ENCODE measurements at places on chromosomes 2 and 18.

DNA sequence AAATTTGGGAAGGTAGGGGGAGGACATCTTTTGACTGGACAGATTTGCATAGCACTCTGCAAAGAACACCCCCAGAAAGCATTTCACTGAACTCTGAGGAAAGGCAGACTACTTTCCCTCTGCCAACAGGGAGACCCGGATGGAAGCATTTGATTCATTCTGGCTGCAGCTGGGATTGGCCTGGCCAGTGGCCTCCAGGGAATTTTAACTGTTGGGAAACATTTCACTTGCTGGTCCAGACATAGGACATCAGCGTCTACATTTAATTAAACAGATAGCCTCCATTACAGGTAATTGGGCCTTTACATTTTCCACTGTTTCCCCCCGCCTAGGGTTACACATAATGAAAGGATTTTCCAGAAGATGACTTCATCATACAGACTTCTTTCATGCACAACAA is 92.8 kb downstream of the MARCHF4 start:
- no peak for DNase-seq

DNA sequence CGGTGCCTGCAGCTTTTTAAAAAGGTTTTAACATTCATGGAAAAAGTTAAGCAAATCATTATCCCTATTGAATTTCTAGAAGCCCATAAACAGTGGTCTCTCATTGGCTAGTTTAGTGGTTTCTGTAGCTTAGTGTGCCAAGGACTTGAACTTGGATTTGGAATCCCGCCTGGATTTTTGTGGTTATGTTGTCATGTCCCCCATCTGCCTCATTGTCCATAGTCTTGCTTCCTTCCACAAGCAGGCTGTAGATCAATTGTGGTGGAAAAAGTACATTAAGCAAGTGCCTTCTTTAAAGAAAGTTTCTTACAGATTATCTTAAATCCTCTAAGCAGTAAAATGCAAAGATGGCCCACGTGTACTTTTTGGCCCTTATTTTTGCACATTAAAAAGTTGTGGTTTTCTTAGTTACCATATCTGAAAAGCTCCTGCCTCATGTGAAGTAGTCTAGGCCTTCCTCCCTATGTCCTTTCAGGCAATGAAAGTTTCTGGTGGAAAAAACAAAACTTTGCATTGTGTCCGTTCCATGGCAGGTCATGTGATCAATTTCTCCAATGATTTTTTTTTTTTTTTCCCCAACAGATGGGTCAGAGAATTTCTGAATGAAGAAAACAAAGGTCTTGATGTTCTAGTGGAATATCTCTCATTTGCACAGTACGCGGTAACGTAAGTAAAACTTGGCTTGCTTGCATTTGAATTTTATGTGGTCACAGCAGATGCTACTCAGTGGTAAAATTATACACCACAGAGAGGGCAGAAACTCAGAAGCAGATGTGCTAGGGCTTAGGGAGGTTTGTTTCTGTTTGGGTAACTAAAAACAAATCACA is 158.9 kb downstream of the PRPF40A start:
- DNase-seq: no peak

DNA sequence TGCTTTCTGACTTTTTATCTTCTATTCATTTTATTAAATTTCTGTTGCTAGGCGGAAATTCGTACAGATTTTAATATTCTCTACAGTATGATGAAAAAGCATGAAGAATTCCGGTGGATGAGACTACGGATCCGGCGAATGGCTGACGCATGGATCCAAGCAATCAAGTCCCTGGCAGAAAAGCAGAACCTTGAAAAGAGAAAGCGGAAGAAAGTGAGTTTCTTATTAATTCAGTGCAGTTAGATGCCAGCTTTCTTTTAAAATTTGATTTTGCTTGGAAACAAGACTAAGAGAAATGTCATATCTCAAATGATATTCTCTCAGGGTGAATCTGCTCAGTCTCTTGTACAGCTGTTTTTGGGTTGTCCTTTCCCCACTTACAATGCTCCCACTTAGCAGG is 84.3 kb downstream of the MGAT5 start:
- DNase-seq: no peak

GRCh38 chr18:3578621-3579020 is 128.6 kb downstream of the TGIF1 start:
- no peak for DNase-seq

- no peak for DNase-seq
These were observed 33.1 kb upstream of the MBP start for GRCh38 chr18:77165503-77166188.

DNA sequence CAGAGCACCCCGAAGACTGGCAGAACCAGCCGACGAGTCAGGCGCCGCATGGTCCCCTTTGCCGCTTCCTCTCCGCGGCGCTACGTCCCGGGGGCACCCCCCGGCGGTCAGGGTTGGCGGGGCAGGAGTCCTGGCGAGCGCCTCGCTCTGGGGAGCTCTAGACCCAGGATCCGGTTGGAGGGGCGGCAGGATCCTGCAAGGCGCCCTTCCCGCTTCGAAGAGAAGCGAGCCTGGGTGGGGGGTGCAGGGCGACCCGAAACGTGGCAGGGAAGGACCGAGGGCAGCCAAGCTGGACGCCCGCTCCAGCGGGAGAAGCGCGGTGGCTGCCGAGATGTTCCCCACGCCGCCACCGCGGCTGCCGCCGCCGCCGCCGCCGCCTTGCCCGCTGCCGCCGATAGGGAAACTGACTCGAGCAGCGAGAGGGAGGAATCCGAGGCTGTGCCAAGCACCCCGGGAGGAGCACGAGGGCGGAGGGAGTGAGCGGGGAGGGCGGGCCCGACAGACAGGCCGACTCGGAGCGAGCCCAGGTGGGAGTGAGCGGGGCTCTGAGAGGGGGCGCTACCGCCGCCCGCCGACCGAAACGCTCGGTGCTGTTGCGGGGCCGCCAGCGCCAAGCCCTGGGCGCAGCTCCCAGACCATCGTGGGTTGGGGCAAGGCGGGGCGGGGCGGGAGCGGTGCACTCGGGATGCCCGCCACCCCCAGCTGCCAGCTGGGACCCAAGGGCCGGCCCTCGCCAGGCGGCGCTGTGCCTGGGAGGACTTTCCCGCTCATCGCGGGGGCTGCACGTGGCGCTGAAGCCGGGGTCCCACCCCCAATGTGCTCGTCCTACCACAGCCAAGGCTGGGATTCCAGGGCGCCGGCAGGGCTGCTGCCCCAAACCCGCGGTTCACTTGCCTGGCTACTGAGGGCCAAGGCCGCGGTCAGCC is at the start of gene GALNT14:
Gene GALNT14 (minus strand): TSS at position 404 of the 926 bp plus-strand sequence. CDS start 354 bp downstream, at position 50.
- no peak for DNase-seq

DNA sequence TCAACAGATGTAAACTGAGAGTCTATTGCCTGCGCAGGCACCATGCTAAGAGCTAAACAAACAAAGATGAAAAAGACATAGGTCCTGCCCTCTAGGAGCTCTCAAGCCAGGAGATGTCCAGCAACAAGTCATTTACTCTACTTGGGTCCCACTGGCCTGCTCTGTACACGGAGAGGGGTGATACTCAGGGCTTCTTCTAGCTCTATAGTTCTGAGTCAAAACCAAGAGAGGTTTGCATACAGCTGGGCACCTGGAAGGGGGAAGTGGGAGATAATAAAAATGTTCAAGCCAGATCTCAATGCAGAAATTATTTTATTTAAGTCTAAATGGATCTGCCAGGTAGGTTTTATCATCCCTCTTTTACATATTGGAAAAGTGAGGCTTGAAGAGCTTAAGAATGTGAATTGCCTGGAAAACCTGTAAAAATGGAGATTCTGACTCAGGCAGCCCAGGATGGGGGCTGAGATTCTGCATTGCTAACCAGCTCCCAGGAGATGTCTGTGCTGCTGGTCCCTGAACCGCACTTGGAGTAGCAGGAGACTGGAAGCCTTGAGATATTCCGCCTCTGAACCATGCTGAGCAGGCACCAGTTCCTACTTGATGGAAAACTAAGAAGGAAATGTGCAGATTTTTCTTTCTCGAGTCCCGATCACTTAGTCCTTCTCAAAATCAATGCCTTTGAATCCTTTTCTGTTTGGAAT is 201.1 kb downstream of the PRKCE start:
- DNase-seq: no peak

- no peak for DNase-seq
These were observed 73.9 kb downstream of the NDUFA10 start for GRCh38 chr2:239951129-239951734.

DNA sequence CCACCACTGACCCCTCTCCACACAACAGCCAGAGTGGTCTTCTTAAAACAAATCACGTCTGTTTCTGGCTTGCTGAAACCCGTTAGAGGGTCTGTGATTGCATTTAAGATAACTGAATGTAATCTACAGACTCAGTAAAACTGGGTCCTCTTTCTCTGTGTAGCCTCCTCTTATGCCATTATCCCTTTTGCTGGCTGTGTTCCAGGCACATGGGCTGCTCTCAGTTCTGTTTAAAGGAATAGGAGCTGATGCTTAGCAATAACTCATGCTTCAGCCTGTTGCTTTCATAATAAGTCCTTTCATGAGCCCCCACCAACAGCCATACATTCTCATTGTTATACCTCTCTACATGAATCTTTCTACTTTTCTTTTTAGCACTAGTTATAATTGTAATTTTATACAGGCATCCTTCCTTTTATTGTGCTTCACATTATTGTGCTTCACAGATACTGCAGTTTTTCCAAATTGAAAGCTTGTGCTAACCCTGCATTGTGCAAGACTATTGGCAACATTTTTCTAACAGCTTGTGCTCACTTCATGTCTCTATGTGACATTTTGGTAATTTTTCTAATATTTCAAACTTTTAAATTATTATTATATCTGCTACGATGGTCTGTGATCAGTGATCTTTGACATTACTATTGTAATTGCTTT is 782.6 kb downstream of the MBD2 start:
- no peak for DNase-seq

DNA sequence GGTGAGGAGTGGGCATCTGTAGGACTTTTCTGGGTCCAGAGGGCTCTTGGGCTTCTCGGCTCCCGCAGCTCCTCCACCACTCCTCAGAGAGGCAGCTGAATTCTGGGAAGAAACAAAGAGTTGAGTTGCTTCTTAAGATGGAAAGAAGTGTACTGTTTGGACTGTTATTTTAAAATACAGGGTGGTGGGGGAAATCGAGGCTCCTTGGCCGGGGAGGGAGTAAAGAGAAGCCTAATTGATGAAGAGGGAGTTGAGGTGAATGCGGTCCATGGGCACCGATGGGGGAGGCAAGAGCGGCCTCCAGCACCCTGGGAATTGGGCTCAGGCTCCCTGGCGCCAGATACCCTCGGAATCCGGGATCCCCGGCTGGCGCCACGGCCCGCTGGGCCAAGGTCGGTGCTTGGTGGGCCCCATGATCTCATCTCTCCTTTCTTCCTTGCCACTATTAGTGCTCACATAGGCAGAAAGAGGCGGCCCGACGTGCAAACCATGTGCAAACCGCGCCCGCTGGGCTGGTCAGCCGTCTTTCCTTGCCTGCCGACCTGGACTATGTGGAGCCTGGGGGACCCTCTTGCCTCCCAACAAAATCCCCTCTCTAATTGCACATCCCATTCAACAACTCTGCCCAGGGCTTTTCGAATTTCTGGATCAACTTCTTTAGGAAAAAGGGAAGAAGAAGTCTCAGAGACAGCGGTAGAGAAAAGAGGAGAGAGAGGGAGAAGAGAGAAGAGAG is 604 bp upstream of the SIX3 start:
- no peak for DNase-seq

- no peak for DNase-seq
These were observed 53.1 kb downstream of the CTDP1 start for GRCh38 chr18:79732721-79733025.

DNA sequence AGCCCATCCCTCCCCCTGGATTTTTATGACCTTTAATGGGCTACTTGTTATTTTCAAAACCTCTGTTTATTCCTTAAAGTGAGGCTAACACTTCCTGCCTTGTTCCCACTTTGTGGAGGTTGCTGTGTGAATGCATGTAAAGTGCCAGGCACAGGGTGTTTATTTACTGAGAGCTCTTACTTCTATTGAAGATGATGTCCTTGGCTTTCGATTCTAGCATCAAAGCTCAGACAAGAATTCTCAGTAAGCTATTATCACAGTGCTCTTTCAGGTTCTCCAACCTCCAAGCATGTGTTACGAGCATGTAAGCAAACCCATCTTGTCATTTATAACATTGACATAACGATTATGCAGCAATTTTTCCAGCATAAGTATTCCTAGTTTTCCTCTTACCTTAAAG is 44.2 kb downstream of the DPYSL5 start:
- DNase-seq: no peak

DNA sequence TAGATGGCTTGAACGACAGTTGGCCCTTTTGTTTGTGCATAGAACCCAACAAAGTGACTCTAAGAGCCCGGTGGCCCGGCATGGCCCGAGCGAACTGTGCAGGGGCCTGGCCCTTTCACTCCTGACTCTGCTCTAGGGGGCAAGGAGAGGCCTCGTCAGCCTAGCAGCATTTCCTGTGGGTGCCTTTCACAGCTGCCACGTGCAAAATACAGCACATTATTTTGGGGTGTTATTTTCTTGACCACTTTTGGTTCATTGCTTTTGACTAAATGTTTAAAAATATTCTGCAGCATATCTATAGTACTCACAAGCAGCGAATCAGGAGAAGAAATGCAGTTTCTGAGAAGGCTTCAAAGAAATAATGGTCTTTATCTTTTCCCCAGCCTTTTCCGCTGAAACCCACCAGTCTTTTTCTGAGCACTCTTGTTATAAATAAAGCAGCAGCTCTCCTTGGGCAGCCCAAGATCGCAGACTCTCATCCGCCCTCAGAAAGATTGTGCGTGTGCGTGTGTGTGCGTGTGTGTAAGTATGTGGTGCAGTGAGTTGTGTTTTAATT is 31.3 kb downstream of the DGKD start:
- no peak for DNase-seq

- DNase-seq: no peak
These were observed 165.6 kb upstream of the SERTAD2 start for GRCh38 chr2:64819361-64819760.

DNA sequence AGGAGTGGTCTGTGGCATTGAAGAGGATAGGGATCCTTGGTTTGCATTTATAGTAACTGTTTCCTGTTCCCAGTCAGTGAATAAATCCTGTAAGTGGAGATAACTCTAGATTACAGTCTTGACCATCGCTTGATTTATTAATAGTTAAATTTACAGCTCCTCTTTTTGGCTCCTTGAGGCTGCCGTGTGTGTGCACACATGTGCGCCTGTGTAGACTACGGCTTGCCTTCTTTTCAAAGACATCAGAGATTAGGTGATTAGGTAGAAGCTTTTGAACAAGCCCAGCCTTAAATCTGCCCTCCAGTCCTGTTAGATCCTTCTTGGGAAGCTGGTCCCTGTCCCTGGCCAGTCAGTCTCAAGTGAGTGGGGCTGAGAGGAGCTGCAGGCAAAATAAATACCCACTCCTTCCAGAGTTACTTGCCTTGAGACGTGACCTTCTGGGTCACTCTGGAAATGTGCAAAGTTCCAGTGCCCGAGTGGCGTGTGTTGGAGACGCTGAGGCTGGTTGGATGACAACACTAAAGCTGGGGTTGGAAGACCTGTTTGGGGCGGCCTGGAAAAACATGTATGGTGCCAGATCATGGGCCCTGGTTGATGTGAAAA is 32.0 kb downstream of the TCF7L1 start:
- DNase-seq: no peak

GRCh38 chr2:37441055-37441454 is 96.6 kb downstream of the QPCT start:
- DNase-seq: no peak

DNA sequence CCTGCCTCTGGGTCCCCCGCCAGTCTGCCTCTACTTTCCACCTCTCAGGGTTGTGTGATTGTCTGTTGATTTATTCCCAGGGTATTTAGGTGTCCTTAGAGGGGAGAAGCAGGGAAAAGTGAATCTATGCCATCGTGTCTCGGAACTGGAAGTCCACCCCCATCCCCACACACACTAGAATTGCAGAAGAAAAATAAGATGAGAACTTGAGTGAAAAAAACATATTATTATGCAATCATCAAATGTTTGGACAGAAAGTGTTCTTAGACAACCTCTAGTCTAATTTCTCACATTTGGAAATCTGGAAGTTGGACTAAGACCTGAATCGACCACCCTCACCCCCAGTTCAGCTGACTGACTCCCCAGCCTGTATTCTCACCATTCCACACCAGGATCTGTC is 14.1 kb upstream of the CASP8 start:
- no peak for DNase-seq
